ENCODE measurements at places on chromosomes 6 and 20.

DNA sequence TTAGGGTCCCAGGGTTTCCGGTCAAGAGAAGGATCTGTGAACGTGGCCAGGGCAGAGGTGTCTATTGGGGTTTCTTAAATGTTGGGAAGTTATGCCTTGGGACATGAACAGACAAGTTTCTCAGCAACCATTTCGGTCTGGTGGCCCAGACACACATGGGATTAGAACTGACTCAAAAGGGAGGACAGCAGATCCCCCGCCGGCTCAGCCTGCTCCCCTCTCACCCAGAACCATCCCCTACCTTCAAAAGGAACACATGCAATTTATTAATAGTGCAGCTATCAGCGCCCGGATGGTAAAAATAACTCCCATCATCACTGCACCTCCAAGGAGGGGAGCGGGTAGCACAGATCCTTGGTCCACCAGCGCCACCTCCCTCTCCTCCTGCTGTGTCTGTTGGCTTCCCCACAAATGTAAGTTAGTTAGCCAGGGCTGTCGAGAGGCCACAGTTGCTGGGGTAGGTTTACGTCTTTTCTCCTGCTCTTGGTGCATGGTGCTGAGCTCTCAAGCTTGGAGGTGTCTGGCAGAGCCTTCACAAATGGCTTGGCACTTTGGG lies 77.1 kb downstream of the TRAM2 start:
- DNase-seq = no peak

- no peak for DNase-seq
Observed at GRCh38 chr6:25334793-25335192, 55.6 kb downstream of the CARMIL1 start.

DNA sequence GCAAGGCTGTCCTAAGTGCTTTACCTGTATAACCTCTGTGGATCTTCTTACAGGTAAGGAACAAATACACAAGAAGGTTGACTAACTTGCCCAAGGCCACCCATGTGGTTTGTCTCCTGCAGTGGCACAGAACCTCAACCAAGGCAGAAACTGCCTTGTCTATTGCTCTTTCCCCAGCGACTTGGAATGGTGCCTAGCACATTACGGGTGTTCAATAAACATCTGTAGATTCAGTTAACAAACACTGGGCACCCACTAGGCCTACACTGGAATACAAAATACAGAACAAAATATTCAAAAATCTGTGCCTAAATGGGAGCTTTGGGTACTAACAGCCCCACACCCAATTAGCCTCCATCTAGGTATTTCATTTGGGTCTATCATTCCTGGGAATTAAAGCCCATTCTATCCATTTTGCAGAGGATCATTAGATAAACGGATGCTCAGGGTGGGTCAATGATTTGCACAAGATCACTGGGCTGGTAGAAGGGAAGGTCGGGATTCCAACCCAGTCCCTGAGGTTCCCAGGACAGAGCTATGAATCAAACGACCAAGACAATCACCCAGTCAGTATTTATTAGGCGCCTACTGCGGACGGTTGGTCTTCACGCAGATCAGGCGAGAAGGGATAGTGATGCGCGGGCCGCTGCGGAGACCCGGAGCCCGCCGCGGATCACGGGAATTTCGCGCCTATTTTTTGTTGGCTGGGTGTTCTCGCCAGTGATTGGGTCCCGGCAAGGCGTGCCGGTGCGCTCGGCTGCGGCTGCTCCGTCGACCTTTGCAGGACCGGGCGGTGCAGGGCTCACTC lies at the start of gene STK35:
TSS of gene STK35 (plus strand) at position 771 of the 808 bp plus-strand sequence. CDS start 55 bp downstream, outside the sequence.
- DNase-seq = no peak

- DNase-seq = no peak
Observed at GRCh38 chr6:2556761-2557160, 194.0 kb downstream of the MYLK4 start.

GRCh38 chr6:37882724-37883413 lies 63.3 kb downstream of the ZFAND3 start:
- DNase-seq = peak; percentile 69

GRCh38 chr6:46453216-46453615 lies 38.0 kb downstream of the RCAN2 start:
- peak; percentile 88 for DNase-seq

- DNase-seq = no peak
Observed at GRCh38 chr20:23244156-23244915, 106.3 kb upstream of the NXT1 start.

- DNase-seq = no peak
Observed at GRCh38 chr6:4585682-4586468, 190.3 kb upstream of the CDYL start.

DNA sequence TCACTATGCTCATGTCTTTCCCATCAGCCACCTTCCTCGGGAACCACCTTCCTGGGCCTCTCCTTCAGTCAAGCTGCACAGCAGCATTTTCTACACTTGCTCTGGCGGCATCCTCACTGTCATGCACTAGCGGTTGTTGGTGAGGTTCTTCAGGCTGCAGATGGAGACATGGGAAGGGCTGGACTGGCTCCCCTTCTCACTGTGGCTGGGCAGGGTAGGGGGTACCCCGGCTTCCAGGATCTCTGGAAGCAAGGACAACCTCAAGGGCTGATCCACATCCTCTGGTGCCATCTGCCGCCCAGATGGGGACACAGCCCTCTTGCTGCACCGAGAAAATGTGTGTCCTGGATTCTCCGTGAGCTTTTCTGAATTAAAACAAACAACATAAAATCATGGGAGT lies 180.1 kb upstream of the RNF24 start:
- no peak for DNase-seq

GRCh38 chr20:10671919-10672623 lies 1.7 kb downstream of the JAG1 start:
- DNase-seq = no peak

GRCh38 chr20:5524896-5525295 lies 208.1 kb upstream of the PROKR2 start:
- no peak for DNase-seq

DNA sequence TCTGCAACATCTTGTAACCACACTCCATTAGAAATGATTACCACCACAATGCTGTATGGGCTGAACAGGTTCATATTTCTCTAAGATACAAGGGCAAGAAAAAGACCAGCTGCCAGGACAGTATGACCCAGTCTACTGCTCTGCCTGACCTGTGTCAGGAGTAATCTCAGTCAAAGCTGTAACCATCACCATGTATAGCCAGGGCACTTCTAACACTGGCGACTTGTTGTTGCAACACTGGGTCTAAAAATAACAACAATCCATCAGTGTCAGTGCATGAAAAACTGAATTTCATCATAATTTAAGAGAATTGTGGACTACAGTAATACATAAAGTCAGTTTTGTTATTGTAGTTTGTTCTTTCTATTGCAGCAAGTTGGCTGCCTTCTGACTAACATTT lies 738.6 kb upstream of the ADGRB3 start:
- no peak for DNase-seq

DNA sequence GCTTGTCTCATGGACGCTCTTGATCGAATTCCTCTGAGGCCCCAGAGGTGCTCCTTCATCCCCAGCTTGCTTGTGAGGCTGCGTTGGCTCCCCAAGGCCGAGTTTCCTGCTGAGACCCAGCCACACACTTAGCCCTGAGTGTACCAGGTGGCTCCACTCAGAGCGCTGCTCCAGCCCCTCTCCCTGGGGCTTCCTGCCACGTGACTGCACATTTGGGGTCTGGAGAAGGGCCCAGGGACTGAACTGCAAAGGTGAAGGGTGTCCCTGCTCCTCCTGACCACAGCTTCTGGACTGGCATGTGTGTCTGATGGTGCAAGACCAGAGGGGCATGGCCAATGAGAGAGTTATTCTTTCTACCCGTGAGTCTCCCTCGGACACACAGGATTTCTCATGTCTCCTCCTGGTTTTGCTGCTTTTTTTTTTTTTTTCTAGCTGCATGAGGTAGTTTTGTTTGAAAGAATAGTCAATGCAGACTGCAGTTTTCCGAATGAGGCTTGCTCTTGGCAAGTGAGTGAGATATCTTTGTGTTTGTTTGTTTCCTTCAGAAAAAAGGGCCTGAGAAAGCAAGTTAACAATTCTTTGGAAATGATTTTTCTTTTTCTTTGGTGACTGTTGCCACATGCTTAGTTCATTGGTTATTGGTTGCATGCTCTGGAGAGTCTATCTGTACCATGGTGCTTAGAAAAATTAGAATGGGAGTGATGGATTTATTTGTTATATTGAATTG lies 3.1 kb upstream of the ZNF831 start:
- no peak for DNase-seq

GRCh38 chr6:28410767-28411166 lies 11.2 kb upstream of the ZSCAN12 start:
- no peak for DNase-seq

GRCh38 chr6:11778648-11779328 lies at the start of gene ADTRP:
TSS of gene ADTRP (minus strand) at chr6:11778803. CDS start at chr6:11778759, 44 bp downstream.
- no peak for DNase-seq

DNA sequence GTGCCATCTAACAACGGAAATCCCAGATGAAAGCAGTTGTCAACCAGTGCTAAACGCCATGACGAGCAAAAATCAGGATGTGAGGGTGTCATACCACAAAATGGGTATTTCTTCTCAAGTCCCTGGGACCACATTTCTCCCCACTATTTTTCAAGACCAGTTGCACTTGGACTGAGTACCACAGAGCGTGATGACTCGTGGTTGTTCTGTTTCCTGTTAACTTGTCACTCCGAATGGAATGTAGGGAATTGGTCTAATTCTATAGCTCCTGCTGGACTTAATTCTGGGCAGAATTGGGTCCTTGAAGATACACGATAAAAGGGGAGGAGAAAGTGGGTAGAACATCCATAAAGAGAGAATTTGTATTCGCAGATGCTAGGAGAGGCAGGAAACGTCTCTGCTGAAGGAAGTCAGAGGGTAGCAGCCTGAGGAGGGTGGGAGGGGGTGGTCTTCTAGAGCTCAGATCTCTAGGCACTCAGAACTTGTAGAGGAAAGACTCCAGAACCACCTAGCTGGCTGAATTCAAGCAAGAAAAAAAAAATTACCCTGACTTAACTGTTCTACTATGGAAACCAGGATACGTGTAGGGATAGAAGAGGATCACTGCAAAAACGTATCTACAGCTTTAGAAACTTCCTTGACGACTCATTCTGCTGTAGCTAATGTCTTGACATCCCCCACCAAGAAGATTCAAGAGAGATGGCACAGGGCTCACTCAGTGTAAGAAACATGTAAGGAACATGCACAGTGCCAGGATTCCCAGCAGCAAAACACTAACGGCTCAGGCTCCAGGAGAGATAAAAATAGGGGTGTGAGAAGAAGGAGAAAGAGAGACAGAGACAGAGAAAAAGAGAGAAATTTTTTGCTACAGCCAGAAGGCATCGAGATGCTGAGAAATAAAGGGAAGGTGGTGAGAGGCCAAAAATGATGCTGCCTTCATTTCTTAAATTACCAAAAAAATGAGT lies 494.7 kb downstream of the CD83 start:
- DNase-seq = peak; percentile 28

DNA sequence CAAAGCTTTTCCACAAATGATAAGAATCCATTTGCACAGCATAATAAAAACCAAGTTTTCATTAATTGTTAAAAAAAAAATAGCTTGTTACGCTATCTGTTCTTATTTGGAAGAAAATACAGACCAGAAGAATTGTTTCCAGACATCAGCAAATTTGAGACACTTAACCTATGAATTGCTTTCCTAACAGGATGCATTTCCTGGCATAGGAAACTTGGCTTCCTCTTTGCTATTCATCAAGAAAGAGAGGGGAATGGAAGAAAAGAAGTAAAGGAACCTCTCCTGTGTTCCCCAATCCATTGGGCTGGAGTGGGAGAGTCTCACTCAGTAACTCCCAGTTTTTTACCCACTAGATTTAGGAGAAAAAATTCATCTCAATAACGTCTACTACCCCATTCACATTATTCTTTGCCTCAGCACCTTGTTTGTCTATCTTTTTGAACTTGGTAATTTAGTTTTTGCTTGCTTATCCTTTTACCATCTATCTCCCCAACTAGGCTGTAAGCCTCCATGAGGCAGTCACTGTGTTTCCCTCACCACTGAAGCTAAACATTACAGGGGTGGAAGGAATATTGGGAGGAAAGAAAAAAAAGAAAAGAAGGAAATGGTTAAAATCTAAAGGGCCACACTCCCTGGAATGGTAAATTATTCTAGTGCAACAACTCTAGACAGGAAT lies 150.3 kb downstream of the COL21A1 start:
- no peak for DNase-seq

DNA sequence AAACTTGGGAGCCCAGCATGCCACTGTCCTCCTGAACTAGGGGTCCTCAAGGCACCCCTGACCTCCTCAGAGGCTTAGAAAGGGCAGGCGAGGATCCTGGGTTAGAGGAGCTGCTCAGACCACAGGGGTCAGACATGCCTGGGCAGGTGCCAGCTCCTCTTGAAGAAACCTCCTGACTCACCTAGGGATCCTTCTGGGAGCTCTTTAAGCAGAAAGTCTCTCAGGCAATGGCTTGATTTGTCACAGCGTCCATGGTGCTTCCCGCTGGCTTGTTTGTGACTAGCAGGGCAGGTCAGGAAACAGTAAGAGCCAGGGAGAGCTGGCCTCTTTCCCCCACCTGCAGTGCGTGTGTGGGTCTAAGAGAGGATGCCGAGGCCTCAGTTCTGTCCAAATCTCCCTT lies 174.5 kb upstream of the SNX9 start:
- DNase-seq = no peak

DNA sequence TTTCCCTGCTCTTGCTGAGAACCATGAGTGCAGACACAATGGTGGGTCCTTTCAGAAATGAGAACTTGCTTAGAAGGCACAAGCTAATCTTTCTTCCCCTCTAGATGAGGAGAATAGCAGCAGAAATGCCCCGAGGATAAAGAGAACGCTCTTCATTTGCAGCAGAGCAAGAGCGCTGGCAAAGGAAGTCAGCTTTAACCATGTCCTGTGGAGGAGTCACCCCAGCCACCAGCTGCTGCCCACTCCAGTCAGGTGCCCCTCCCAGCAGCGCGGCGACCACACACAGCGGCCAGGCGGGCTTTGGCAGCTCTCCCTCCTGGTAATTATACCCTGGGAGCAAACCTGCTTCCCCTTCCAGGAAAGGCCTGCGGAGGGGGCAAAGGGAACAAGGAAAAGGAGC lies 42.4 kb upstream of the EMILIN3 start:
- no peak for DNase-seq

- no peak for DNase-seq
Observed at GRCh38 chr20:9629831-9630230, 115.4 kb downstream of the LAMP5 start.

- no peak for DNase-seq
Observed at GRCh38 chr6:72175916-72176315, 289.6 kb downstream of the RIMS1 start.

- no peak for DNase-seq
Observed at GRCh38 chr6:43016176-43016942, 2.3 kb downstream of the KLHDC3 start.

- peak; percentile 44 for DNase-seq
Observed at GRCh38 chr20:49029203-49029602, 16.9 kb upstream of the CSE1L start.

- DNase-seq = no peak
Observed at GRCh38 chr6:31068669-31069340, 43.6 kb downstream of the C6orf15 start.

Measured in GM04503 (cell line).